ENCODE measurements at places on chromosomes 2 and 18.

DNA sequence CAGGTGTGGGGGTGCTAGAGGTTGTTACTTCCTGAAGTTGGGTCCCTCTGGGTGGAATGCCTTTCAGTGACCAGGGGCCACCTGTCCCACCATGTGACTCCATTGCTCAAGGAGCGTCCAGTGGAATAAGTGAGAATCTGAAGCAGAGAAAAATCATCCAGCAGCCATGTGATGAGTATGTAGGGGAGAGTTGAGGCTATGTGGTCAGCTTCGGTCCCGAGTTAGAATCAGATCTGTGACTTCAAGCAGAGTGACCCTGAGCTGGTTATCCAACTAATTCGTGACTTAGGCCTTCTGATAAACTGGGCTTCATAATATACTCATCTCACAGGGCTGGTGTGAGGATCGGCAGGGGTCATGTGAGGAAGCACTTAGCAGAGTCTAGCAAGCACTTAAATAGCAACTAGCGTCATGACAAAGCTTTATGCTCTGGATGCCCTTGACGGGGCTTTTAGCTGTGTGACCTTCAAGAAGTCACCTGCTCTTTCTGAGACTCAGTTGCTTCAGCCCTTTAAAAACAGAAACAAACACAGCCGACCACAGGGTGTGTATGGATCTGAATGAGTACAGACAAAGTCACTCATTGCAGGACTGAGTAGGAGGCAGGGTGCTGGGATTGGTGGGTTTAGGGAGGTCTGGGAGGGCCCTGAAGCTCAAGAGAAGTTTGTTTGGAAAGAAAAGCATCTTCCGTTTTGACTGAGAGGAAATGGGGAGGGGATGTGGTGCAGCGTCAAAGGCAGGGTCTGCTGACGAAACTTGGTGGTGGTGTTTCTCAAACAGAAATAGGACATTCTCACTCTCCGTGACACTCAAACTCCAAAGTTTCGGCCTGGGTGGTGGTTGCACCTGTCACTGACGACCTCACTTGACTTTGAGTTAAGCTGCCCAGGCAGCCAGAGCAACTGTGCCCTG lies 264.0 kb upstream of the CXCR4 start:
- DNase-seq = no peak

GRCh38 chr2:101405351-101405899 lies 18.1 kb upstream of the CREG2 start:
- no peak for DNase-seq

GRCh38 chr2:12430407-12431133 lies 286.2 kb upstream of the TRIB2 start:
- no peak for DNase-seq

DNA sequence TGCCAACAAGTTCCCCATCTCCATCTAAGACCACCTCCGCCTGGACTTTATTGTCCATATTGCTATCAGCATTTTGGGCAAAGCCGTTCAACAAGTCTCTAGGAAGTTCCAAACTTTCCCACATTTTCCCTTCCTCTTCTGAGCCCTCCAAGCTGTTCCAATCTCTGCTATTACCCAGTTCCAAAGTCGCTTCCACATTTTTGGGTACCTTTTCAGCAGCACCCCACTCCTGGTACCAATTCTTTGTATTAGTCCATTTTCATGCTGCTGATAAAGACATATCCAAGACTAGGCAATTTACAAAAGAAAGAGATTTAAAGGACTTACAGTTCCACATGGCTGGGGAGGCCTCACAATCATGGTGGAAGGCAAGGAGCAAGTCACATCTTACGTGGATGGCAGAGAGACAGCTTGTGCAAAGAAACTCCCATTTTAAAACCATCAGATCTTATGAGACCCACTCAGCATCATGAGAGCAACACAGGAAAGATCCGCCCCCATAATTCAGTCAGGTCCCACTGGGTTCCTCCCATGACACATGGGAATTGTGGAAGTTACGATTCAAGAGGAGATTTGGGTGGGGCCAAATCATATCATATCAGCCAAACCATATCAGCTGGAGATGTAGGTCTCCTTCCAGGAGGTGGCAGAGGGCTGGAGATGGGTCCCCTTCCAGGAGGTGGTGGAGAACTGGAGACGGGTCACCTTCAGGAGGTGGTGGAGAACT lies 19.8 kb upstream of the TXNDC2 start:
- DNase-seq = no peak

- no peak for DNase-seq
Measured at GRCh38 chr18:60838677-60839076, 466.1 kb upstream of the MC4R start.
